Naive thymus-derived CD8-positive, alpha-beta T cell (primary cell): ENCODE measurements at places on chromosomes 4 and X. TPM values are rescaled to one million over a fixed set of nuclear protein-coding genes. Genes with fewer than 3 reads are reported as not detected.

PPEF2 gene
- total RNA-seq, result 1.6 TPM

RNF175 gene
- 0.66 TPM for total RNA-seq

SMIM31 gene
- not detected for total RNA-seq

C4orf36 gene
- total RNA-seq, result not detected

CT45A2 gene
- not detected for total RNA-seq

ZNF711 gene
- total RNA-seq, result 2.3 TPM
